ENCODE measurements at places on chromosomes 4 and X.

DNA sequence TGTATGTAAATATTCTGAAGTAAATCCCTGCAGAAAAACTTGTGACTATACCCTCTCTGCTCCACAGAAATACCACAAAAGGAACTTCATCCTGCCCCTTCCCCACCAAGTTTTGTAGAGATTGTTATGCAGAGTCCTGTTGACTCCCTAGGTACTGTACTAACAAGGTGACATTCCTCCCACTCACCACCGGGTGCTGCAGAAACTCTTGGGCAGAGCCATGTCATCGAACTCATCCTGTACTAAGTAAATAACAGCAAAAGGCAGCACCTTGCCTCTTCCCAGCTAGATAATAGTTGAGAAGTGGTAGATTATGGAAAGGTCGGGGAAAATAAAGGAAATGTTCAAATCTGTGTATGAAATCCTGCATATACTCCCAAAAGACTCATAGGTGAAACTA is 233.3 kb downstream of the STPG2 start:
- DNase-seq = no peak

DNA sequence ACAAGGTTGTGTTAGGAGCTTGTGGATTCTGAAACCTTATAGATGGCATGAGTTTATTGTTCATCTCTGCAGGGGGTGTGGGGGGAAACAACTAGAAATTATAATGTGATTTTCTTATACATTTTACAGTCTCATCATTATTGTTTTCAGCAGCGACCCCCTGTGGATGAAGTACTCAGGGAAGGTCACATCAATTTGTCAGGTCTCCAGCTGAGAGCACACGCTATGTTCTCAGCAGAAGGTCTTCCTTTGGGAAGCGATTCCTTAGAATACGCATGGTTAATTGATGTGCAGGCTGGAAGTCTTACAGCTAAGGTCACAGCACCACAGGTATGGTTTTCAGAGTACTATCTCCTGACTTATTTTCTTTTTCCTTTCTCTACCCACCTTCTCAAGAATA is 72.2 kb downstream of the BLTP1 start:
- DNase-seq = no peak

DNA sequence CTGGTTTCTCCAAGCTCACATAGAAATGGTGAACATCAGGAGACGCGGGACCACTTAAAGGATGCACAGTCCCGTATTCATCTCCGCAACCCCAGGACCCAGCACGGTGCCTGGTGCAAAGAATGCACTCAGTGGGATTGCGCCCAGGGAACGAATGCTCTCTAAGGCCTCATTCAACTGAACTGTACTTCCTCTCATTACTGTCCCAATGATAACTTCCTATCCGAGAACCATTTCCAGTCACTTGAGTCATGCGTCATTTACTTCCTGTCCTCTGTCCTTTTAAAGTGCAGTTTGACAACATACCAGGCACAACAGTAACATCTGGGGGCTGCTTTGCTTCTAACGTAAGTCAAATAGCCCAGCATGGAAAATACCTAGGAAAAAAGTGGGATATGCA is 75.7 kb downstream of the RBM47 start:
- DNase-seq = no peak

DNA sequence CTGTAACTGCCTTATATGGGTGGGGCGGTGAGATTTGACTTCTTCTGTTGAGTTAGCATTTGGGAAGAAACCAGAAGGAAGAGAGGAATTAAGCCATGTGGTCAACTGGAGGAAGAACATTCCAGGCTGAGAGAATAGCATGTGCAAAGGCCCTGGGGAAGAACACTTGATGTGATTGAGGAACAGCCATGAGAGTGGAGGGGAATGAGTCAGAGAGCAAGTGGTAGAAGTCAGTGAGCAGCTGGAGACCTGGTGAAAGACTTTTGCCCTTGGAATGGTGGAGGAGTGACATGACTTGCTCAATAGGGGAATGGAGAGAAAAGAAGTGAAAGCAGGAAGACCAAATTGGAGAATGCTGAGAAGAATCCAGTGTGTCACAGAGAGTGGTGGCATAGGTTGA is 327.8 kb upstream of the HAND2 start:
- no peak for DNase-seq

GRCh38 chr4:104447294-104447693 is 47.4 kb downstream of the CXXC4 start:
- DNase-seq = no peak

DNA sequence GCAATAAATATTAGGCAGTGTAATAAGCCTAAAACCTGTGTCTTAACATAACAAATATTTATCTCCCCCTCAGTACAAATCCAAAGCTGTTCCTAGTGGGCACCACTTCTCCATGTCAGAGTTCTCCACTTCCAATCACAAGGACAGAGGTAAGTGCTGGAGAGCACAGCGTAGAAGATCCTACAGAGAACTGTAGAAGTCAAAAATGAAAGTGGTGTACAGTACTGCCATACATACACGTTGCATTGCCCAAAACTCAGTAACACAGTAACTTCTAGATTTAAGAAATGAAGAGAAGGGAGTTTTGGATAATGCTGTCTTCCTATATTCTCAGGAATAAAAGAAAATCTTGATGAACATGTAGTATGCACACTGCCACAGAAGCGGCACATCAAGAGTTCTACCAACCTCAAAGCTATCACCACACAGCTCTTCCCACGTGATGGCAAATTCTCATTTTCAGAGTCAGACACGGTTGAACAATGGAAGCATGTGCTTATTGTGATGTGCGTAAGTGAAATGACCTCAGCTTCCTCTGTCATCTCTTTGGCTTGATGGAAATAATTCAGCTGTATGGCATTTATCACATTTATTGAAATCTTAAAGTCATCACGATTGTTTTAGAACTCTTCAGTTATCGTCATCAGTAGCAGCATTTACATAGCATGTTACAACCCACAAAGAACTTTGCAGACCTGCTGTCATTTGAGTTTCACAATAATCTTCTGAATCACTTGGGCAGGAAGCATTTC is 27.1 kb upstream of the SPANXN4 start:
- DNase-seq = no peak

- no peak for DNase-seq
Observed at GRCh38 chr4:38166082-38166481, 205.9 kb downstream of the PTTG2 start.

- DNase-seq = no peak
Observed at GRCh38 chrX:150192816-150193215, 170.3 kb upstream of the MAMLD1 start.

GRCh38 chr4:22356987-22357596 is 158.8 kb downstream of the ADGRA3 start:
- DNase-seq = no peak

DNA sequence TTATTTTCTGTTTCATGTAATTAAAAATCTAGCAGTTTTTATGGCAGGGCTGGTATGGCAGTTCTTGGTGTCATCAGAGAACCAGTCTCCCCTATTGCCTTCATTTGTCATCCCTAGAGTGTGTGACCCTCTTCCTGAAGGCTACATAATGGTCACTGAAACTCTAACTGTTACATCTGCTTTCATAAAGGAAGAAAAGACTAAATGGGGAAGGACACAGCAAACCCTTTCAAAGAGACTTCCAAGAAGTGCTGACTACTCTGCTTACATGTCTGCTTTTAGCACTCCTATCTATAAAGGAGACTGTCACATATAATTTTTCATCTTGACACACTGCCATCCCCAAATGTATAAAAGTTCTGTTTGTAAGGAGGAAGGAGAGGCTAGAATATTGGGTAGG is 105.9 kb upstream of the DIAPH2 start:
- no peak for DNase-seq

- no peak for DNase-seq
Observed at GRCh38 chr4:107665001-107665400, 55.0 kb downstream of the PAPSS1 start.

- no peak for DNase-seq
Observed at GRCh38 chr4:48742412-48742811, 37.7 kb downstream of the FRYL start.

All from T follicular helper cell (primary cell).